ENCODE measurements at places on chromosomes 2 and 18. TPM values are rescaled to one million over a fixed set of nuclear protein-coding genes. Genes with fewer than 3 reads are reported as not detected.

FLACC1 gene
- 5.0 TPM for total RNA-seq

MARCHF4 gene
- total RNA-seq: not detected

C2orf68 gene
- total RNA-seq: 29.2 TPM

ARL4C gene
- 1.5 TPM for total RNA-seq

RTTN gene
- total RNA-seq: 6.8 TPM

DCDC2C gene
- total RNA-seq: not detected

GATA6 gene
- 62.3 TPM for total RNA-seq

XDH gene
- total RNA-seq: not detected

SERPINB13 gene
- total RNA-seq: not detected

TMEM247 gene
- not detected for total RNA-seq

C2orf76 gene
- total RNA-seq: 6.5 TPM

UGT1A6 gene
- total RNA-seq: not detected

TTN gene
- total RNA-seq: 3,610 TPM

HOXD12 gene
- total RNA-seq: not detected

SPATA3 gene
- total RNA-seq: not detected

SMC6 gene
- total RNA-seq: 14.2 TPM

Data from left ventricle myocardium superior (tissue), 1 donor.